ENCODE measurements at places on chromosomes 1 and 21.

DNA sequence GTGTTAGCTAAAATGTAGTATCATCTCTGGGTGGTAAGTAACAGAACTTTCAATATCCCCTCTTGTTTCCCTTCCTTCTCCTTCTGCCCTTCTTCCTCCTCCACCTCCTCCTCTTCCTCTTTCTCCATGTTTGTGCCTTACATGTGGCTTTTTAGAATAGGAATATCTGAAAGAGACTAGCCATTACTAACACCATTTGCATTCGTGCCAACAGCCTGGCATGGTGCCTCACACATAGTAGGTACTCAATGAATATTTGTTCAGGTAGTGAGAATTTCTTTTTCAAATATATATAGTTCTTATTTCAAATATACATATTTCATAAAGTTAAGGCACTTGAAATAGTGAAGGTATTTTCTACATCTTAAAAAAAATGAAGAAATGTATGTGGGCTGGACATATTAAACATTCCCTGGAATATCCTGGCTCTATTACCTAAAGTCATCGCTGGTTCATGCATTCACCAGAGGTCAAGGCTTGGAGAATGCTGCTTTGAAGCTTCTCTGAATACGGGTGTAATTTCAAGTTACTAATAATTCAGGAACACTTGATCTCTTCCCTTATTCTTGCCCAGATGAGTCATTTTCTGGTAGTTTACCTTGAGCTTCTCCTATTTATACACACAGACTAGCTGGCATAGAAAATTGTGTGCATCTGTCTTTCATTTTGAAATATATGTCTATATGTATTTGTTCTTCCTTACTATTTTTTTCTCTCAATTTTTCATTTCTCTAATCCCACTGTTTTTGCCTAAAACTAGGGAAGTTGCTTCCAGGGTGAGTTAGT lies 319.4 kb downstream of the TGFB2 start:
- DNase-seq: no peak

GRCh38 chr1:204266504-204267034 lies 52.8 kb upstream of the GOLT1A start:
- DNase-seq: no peak

DNA sequence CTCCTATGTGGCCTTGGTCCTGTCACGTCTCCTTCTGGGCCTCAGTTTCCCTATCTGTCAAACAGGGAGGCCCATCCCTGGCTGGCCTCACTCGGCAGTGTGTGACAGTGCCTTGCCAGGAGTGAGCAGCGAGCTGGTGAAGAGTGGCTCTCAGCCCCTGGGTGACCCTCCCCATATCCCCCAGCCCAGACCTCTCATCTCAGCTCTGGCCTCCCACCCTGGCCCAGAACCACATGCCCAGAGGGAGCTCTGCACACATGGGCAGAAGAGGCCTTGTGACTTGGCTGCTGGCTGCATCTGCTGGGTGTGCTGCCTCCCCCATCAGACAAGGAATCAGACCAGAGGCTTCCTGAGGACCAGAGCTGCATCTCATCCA lies 19.5 kb upstream of the PADI1 start:
- DNase-seq: no peak

DNA sequence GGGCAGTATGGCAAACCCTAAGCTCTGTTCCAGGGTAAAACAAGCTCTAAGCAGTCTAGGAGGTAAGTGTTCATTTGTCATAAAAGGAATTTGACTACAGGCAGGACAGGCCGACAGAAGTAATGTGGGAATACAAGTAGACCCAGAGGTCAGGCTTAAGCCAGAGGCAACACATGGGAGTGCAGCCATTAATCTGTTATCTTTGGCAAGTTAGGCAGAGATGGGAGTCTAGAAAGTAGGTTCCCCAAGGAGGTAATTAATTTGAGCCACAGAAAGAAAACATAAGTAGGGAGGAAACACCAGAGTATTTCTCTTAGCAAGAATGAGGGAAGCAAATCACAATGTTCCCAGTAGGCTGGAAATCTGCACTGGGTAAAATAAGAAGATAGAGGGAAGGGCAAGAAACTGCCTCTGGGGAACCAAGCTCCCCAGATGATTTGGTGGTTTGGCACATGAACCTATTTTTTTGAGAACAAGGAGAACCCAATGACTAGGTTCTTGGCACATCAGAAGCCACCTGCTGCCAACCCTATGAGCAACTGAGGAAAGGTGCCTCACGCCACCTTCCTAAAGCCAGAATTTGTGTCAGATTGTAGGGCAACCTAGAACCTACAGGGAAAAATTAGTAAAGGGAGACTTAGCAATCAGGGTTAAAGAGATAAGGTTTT lies 636.4 kb upstream of the PLXNA2 start:
- no peak for DNase-seq

- no peak for DNase-seq
These were observed 462.9 kb upstream of the ADAMTS5 start for GRCh38 chr21:27429710-27430341.
